HFFc6 (cell line): ENCODE measurements at places on chromosomes 7 and 10. TPM values are rescaled to one million over a fixed set of nuclear protein-coding genes. Genes with fewer than 3 reads are reported as not detected.

Gene ICA1
- not detected in 3 replicates for total RNA-seq

DNA sequence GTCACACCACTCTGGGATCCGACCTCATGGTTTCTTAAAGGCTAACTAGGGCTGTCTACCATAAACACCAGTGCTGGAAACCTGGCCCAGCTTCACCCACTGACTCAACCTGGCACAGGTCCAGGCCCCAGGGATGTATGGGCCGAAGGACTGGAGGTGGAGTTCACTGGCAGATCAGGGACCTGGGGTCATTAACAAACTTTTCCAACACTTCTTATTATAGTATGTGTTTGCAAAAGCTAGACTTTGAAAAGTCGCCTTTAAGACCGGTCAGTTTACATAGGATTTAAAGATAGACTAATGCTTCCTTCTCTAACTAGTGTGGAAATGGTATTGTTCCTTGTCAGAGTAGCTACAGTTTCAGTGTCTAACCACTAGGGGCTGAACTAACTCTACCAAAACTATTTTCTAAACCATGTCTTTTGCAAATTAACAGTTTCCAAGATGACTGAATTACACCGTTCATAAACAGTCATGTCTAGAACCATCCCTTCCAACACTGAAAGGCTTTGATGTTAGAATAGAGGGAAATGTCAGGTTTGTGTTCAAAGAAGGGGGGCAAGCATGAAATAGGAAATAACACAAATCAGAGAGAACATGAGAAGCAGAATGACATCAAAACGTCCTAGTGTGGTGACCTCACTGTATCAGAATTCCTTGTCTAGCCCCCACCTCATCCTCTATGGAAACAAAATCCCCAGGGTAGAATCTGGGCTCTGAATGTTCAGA, 29.7 kb downstream of the STN1 start:
- peak; percentile 76 for DNase-seq

GRCh38 chr7:2515424-2516193, 4.0 kb upstream of the LFNG start:
- DNase-seq = no peak

DNA sequence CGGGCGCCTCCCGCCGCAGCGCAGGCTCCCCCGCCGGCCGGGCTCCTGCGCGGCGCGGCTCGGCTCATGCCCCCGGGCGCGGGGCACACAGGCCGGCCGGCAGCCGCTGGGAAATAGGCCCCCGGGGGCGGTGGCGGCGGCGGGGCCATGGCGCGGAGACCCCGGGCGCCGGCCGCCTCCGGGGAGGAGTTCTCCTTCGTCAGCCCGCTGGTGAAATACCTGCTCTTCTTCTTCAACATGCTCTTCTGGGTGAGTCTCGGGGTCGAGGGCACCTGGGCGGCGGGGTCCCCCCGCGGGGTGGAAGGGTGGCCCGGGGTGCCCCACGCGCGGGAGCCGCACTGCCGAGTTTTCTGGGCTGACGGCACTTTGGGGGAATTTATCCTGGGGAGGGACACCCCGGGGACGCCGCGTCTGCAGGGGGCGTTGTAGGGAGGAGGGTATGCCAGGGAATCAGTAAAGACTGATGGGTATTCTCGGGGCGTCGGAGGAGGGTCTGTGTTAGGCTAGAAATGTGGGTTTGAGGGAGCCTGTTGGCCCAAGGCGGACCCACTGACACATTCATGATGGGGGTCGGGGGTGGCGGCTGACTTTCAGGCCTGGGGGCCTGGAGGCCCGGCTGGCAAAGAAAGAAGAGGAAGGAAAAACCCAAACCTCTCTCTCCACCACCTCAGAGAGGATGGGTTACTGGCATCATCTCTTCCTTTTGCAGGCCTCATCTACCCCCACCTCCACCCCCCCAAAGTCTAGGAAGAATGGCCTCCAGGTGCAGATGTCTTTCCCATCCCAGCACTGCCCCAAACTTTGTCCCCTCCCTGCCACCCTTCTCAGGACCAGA, 544 bp downstream of the TSPAN33 start:
- no peak for DNase-seq

Gene TLX1
- total RNA-seq = not detected in 3 replicates

Gene ITGB8
- 0.09 TPM in 1 of 3 replicates, not detected in the others for total RNA-seq

DNA sequence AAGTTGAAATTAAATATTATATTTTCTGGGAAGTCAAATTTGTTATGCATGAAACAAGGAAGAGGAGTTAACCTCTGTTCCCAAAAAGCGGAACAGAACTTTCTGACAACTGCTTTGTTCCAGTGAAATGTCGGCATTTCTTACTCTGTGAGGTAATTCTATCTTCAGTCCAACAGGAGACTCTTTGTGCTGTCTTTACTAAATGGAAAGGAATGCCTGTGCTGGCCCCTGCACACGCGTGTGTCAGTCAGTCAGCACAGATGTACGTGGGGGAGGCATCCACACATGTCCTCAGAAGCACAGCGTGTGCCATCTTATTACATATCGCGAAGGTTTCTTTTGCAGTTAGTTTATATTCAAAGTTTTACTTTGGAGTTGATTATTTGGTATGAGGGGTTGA, 37.5 kb downstream of the NET1 start:
- peak; percentile 82 for DNase-seq

DNA sequence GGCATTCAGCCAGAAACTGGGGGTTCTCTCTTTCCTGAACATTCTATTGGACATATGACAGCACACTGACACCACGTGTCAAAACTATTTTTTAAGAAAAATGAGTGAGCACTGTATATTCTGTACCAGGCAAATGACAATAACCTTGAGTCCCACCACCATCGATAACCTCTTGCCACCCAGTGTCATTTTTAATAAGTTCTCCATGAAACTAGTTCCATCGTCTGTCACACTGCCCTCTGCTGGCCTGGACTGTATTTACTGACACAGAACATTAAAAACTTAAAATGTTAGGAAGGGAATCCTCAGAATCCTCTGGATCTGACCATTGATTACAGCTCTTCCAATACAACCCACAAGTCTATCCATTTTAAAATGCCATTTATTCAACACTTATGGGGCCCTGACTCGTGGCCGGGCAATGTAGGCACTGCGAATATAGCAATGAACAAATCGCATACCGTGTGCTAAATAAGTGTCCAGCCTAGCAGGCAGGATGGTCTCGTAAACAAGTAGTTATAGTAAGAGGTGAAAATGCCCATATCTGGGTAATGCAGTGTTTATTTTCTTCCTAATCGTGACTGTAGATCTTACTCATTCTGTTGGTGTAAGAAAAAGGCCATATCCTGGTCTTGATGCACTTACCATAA, 35.9 kb upstream of the CACNB2 start:
- DNase-seq = peak; percentile 22

DNA sequence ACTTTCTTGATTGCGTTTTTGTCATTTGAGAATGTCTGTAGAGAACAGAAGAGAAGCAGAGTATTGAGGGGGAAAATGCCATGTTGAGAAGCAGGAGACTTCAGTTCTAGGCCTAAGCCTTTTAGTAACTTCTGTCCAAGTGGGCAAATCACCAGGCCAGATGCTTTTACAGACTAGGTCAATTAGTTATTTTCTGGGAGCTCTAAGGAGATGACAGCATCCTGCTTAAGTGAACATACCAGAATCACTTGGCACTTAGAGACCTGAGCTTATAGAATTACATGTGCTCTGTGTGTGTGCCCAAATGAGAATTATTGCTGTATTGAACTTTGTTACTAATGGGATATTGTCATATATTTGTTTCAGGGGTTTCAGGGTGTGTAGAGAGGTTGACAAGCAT, 24.0 kb downstream of the AGK start:
- no peak for DNase-seq

GRCh38 chr7:159013825-159014289, 130.8 kb downstream of the VIPR2 start:
- no peak for DNase-seq

Gene SOSTDC1
- total RNA-seq = 0.10 TPM in 1 of 2 replicates, not detected in the other

- no peak for DNase-seq
Observed at GRCh38 chr10:88086187-88086960, 222.9 kb downstream of the PTEN start.

GRCh38 chr7:130683026-130683425, 3.3 kb downstream of the TSGA13 start:
- no peak for DNase-seq

DNA sequence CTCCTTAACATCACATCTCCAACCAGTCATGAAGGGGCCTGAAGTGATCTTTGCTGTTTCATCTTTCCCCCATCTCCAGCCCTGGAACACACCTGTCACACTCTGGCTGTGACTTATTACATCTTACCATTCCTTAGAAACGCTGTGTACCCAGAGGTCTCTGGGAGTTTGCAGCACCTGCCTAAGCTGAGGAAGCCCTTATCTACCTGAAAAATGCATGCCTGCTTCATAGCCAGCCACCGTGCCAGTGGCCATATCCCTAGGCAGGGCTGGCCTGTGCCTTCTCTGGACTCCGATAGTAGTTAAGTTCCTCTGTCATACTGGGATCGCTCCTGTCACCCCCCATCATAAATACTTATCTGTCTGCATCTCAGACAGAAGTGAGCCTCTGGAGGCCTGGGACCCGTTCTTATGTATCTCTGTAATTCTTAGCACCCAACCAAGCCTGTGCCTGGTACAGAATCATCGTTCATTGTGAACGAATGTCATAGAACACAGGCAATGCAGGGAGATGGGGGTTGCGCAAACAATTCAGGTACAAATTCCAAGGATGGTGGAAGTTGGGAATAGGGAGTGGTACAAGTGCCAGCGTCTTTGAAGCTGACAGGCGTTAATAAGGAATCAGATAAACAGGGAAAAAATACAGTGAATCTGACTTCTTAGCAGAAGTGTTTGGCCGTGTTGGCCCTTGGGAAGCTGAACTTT, 254.6 kb downstream of the CAMK1D start:
- DNase-seq = no peak

DNA sequence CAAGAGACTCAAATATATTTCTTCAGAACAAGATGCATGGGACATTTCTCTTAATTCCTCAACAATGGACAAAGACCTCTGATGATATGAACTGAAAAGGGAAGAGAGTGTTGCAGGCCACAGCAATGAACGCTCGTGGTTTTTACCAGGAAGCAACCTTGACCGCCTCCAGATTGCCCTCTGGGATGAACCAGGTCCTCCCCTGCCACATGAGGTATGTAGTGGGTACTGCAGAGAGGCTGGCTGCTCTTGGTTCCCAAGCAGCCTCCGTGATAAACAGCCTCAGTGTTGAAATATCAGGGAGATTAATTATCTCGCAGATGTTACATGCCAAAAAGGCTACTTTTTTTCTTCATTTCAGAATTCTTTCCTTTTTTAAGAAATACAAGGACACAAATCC, 338.8 kb downstream of the ELMO1 start:
- no peak for DNase-seq

GRCh38 chr10:103231047-103231551, 14.6 kb upstream of the RPEL1 start:
- DNase-seq = peak; percentile 94
